Central memory CD8-positive, alpha-beta T cell (primary cell): ENCODE measurements at places on chromosomes 11 and 22.

DNA sequence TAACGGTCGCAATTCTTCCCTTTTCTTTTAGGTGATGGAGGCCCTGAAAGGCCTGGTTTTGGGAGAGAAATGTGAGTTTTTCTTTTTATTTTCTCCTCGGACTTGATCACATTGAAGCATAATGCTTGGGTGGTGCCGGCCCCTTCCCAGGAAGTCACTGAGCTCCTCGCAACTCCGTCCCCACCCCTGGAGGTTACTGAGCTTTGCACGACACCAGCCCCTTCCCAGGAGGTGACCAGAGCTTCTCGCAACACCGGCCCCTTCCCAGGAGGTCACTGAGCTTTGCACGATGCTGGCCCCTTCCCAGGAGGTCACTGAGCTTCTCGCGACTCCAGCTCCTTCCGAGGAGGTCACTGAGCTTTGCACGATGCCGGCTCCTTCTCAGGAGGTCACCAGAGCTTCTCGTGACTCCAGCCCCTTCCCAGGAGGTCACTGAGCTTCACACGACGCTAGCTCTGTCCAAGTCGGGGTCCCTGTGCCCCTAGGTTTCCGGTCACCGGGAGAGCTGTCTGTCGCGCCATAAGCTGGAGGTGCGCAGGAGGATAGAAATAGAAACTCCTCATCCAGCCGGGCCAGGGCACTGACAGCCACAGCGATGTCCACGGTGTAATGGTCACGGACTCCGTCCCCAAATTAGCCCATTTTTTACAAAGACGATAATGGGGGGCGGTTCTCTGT is 586.4 kb downstream of the BRD1 start:
- no peak for DNase-seq

DNA sequence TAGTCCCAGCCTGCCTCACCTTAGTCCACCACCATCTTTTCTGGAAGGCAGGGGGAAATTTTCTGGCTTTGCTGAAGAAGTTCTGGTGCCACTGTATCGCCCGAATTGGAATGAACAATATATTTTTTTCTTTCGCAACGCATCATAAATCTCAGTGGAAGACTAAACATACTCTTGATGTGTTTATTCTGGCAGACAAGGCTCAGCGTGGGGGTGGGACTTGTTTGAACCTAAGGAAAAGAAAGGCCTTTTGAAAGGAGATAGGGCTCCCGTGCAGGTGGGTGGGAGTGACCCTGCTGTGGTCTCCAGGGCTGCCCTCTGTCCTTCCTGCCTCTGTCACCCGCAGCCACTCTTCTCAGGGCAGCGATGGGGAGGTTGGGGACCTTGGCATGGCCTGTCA is 42.5 kb downstream of the CD82 start:
- no peak for DNase-seq

GRCh38 chr11:16857186-16857585 is 118.7 kb downstream of the C11orf58 start:
- no peak for DNase-seq

- no peak for DNase-seq
These were observed 231.5 kb downstream of the NXPE2 start for GRCh38 chr11:114909866-114910265.

- DNase-seq, result no peak
These were observed 1238.7 kb downstream of the BRD1 start for GRCh38 chr22:48588878-48589450.

DNA sequence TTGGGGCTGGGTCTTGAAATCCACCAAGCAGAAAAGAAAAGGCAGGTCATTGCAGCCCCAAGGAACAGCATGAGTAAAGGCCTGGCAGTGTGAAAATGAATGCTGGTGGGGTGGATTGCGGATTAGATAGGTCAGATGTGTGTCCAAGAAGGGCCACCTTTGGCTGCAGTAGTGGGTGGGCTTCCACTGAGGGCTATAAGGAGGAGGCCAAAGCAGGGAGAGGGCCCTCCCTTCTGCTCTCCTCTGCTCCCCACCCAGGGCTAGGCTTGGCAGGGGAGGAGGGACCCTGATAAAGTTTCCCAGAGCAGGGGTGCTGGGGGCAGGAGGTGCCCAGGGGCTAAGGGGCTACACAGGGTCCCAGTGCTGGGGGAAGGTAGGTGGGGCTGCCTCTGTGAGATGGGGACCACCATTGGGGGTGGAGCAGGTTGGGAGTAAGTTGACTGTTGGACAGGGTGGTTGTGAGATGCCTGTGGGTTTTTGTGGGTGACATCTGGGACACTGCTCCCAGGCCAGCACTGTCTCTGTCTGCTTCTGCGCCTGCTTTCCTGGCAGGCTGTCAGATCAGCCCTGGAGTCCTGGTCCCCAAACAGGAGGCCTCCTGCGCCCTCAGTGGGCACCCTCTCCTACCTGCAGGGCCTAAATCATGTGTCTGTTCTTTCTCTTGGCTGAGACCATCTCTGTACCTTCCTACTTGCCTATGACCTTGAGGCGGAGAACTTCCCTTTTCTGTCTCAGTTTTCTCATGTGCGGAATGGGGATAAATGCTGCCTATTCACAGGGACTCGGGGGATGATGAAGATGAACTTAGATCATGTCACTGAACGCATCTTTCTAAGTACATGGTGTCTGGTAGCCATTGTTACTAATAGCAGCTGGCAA is 1.9 kb downstream of the CAPN5 start:
- no peak for DNase-seq
